Fibroblast of upper back skin (primary cell): ENCODE measurements at places on chromosomes 13 and 19.
A peak's percentile ranks its signal among the peaks of the same experiment; 100 is the strongest.

DNA sequence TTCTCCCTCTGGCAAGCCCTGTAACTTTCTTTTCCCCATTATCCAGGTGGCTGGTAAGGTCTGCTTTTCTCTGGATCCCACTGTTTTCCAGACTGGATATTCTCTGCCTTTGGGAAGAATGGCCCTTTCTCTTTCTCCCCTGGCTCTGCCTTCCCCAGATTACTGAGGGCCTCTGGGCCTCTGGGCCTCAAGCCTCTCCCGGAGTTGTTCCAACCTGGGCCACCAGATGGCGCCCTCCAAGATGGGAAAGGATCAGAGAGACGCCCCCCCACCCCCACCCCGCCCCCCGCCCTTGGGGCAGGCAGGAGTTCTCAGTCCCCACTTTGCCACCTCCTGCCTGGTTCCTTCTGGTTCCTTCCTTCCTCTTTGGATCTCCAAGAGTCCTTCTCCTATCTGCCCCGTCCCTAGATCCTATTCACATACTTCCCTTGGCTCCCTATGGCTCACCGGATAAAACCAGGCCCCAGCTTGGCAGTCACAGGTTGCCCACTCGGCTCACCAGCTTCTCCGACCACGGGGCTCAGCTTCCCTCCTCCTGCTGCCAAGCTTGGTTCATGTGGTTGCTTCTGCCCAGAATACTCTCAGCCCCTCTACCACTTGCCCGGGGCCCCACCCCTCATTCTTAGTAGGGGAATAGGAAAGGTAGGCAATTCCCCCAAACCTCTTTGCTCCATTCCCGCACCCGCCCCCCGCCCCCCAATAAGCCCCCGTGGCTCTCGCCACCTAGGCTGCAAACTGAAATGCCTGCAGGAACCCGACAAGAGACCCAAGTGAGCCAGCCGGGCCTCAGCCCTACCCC, 13.1 kb downstream of the EPS8L1 start:
- DNase-seq, result peak; percentile 68

GRCh38 chr19:46809534-46810272, 21.3 kb upstream of the SLC1A5 start:
- DNase-seq, result no peak

DNA sequence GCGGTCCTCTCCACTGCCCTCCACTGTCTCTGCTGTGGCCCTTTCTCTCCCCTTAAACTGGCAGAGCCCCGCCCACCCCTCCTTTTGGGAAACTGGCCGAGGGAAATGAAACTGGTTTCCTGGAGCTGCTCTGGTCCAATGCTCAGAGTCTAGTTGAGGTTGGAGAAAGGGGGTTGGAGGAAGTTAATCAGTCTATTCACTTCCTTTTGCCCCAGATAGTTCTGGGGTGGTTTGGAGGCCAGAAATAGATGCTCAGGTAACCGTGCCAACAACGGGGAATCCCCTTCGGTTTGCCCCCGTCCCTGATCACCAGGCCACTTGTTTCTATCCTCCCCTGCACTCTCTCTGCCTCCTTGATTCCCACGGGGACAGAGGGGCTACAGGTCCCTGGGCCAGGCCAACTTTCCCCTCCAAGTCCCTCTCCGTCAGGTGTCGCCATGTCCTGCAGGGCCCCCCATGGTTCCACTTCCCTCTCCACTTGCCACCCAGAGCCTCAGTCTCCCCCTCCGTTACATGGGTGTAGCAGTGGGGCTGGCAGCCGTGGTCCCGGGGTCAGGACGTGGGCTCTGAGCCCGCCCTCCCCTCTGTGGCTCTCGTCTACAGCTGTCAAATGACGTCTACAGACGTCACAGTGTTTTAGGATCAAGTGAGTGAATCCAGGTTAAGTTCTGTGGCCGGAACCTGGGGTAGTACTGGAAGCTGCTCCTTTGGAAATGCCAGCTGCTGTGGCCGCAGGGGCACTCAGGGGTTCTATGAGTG, at the start of gene IL4I1:
Gene IL4I1 (minus strand): TSS at position 25 of the 759 bp plus-strand sequence. CDS start 727 bp downstream, outside the sequence.
- peak; percentile 11 for DNase-seq

GRCh38 chr13:101838323-101838722, 385.8 kb downstream of the ITGBL1 start:
- DNase-seq, result peak; percentile 2

GRCh38 chr13:48923376-48923775, 52.3 kb upstream of the FNDC3A start:
- no peak for DNase-seq

DNA sequence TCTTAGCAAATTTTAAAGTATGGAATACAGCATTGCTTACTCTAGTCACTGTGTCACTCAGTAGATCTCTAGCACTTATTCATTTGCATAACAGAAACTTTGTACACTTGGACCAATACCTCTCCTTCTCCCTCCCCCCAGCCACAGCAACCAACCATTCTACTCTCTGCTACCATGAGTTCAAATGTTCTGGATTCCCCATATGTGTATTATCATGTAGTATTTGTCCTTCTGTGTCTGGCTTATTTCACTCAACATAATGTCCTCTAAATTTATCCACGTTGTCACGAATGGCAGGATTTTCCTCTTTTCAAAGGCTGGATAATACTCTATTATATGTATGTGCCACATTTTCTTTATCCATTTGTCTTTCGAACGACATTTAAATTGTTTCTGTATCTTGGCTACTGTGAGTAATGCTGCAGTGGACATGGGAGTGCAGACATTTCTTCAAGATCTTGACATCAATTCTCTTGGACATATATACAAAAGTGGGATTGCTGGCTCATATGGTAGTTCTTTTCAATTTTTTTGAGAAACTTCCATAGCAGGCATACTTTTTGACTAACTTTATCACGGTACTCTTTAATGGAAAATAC, 184.5 kb upstream of the SOX21 start:
- no peak for DNase-seq

DNA sequence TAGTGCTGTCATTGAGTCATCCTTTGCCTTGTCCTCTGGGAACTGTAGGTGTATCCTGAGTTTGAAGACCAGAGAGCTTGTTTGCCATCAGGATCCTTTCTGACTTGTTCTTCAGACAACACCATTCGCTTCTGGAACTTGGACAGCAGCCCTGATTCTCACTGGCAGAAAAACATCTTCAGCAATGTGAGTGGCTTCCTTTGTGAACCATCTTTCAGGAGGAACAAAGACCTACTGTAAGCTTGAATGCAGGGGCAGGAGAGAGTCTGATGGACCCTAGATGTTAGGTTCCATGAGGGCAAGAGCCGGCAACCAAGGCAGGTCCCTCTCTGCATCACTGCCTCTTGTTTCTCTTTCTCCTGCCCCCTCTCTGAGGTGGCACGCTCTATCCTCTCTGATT, 26.7 kb downstream of the WDR62 start:
- no peak for DNase-seq

GRCh38 chr13:105151639-105152038, 1383.8 kb downstream of the EFNB2 start:
- no peak for DNase-seq

DNA sequence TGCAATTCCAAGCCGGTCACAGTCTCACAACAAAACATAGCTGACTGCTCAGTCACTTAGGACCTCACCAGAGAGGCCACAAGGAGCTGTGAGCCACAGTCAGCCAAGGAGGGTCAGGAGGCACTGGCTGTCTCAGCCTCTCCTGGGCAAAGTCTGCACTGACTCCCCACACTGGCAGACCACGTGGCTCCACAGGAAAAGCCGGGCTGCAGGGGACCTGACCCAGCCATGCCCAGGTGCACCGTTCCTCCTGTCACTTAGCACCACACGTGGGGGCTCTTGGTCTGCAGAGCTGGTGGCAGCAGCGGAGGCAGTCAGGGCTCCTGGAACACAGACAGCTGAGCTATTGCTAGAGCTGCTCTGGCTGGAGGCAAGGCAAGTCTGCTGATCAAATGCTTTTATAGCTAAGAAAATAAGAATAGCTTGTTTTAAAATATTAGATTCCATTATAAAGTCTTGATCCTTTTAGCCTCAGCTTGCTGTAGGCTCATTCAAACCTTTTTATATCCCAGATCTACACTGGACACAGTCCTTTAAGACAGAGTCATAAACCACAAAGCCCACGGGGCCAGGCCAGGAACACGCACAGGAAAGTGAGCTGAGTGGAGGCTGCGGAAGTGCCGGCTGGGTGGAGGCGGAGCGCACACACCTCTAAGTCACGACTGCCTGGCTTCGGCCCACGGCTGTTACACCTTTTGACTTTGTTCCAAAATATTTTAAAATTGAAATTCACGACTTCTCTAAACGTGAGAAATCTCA, 744.1 kb downstream of the UQCRFS1 start:
- DNase-seq, result peak; percentile 75

GRCh38 chr19:50803633-50804419, 13.6 kb downstream of the ACP4 start:
- no peak for DNase-seq

DNA sequence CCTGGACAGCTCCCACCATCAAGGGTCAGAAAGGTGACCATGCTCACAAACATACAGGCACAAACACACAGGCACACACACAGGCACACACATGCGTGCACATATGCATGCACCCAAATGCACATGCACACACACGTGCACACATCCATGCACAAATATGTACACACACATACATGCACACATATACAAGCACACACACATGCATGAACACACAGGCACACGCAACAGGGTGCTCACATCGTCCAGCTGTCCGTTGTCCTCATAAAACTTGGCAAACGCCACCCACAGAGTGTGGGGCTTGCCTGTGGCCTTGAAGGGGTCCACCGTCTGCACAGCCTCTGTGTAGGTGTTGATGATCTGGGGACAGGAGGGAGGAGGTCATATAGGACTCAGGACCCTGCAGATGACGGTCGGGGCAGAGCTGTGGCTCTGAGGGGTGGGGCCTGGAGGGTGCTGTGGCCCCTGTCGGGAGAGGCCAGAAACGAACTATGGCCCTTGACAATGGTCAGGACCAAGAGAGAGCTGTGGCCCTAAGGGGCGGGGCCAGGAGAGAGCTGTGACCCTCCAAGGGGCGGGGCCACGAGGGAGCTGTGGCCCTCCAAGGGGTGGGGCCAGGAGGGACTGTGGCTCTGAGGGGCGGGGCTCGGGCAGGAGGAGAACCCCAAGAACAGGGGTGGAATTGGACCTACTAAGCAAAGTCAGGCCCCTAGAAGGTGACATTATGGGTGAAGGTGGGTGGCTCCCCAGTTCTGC, 6.2 kb downstream of the XAB2 start:
- DNase-seq, result no peak

- DNase-seq, result no peak
These were observed 918 bp upstream of the FUZ start for GRCh38 chr19:49814010-49814409.

- no peak for DNase-seq
These were observed 52.0 kb downstream of the TINCR start for GRCh38 chr19:5515737-5516136.

GRCh38 chr13:108609353-108609752, 20.1 kb upstream of the MYO16 start:
- DNase-seq, result peak; percentile 5

GRCh38 chr19:1132552-1133383, 29.0 kb downstream of the GPX4 start:
- no peak for DNase-seq

GRCh38 chr13:51821606-51822005, 17.6 kb upstream of the DHRS12 start:
- no peak for DNase-seq

DNA sequence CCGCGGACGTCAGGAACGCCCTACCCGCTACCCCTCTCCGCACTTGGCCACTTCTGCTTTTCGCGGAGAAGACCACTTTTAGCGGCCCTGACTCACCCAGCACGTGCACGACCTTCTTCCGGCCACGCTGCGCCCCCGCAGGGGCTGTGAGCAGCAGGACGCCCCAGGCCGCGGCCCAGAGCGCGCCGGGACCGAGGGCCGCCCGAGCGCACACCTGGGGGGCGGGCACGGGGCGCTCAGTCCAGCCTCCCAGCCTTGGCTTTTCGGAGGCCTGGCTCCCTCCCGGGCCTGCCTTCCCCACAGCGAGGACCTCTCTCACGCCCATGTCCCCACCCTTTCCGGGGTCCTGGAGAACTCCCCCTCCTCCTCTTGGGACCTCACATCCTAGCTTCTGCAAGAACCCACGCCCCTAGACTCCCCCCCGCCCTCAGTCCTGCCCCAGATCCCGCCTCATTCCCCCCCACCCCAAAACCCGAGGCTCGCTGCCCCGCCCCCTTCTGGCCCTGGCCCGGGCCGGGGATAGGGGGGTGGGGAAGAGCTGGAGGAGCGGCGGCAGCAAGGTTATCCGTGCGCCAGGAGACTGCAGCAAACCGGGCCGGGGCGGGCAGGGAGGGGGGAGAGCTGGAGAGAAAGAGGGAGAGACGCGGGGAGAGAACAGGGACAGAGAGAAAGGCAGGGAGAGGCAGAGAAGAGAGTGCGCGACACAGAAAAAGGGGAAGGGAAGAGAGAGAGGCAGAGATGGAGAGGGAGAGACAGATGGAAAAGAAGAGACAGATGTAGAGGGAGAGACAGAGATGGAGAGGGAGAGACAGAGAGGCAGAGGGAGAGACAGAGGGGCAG, 11.5 kb downstream of the TM6SF2 start:
- no peak for DNase-seq

GRCh38 chr19:54077334-54077733, 3.8 kb downstream of the TARM1 start:
- no peak for DNase-seq

- DNase-seq, result peak; percentile 25
These were observed 314.3 kb upstream of the HTR2A start for GRCh38 chr13:47211106-47211505.

GRCh38 chr19:955803-956765, 28.1 kb upstream of the WDR18 start:
- DNase-seq, result no peak

GRCh38 chr13:40440990-40441820, 225.2 kb downstream of the FOXO1 start:
- no peak for DNase-seq

- peak; percentile 35 for DNase-seq
These were observed 84.0 kb downstream of the MZT1 start for GRCh38 chr13:72643311-72643989.

DNA sequence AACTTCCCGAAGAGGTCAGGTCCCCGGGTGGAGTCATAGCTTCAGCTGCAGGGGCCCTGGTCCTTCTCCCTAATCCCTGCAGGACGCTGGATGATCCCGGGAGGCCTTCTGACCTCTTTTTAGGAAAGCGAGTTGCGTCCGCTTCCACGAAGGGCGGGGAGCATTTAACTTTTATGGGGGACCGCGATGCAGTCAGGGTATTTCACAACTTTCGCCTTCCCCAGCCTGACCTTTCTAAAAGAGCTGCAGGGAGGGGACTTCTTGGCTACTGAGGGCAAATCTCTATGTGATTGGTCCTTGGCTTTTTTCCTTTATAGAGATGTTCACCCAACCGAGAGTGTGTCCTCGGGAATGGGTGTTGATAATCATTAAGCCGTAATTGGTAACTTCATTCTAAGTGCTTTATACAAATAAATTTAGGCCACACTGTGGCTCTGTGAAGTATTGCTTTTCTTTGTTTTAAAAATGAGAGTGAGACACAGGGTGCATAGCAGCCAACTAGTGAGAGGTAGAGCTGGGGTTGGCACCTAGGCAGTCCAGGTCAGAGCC, 778 bp downstream of the ZNF230 start:
- no peak for DNase-seq

DNA sequence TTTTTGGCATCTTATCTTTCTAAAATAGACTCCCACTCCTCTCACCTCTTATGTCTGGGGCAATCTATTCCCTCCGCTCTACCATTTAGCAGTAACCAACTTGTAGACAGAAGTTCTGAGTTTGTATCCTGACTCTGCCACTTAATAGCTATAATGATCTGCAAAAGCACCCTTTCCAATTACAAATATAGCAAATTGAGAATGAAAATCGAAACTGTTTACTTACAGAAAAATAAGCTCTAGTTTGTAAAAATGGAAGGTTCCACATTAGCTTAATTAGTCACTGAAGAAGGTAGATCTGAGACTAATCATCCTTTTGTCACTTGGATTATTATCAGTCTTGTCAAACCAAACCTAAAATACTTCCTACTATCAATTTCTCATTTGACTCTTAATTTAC, 409.3 kb downstream of the DIAPH3 start:
- DNase-seq, result no peak
